ENCODE measurements at places on chromosomes 7 and 10.

DNA sequence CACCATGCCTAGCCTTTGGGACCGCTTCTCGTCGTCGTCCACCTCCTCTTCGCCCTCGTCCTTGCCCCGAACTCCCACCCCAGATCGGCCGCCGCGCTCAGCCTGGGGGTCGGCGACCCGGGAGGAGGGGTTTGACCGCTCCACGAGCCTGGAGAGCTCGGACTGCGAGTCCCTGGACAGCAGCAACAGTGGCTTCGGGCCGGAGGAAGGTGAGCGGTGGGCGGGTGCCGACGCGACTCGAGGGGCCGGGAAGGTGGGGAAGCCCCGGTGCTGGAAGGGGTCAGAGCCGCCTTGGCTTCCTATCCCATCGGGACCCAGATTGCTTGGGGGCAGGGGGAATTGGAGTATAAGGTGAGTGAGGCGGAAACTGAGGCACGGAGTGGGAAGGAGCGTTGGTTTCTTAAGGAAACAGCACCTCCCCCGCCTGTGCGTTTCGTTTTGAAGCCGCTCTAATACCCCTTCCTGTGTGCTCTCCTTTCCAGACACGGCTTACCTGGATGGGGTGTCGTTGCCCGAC is 547 bp downstream of the DDIT4 start:
- DNase-seq: no peak

GRCh38 chr7:5396999-5397663 is 26.5 kb downstream of the TNRC18 start:
- DNase-seq: peak; percentile 64

- DNase-seq: no peak
These were observed 224.3 kb downstream of the SFMBT2 start for GRCh38 chr10:7186387-7187018.

DNA sequence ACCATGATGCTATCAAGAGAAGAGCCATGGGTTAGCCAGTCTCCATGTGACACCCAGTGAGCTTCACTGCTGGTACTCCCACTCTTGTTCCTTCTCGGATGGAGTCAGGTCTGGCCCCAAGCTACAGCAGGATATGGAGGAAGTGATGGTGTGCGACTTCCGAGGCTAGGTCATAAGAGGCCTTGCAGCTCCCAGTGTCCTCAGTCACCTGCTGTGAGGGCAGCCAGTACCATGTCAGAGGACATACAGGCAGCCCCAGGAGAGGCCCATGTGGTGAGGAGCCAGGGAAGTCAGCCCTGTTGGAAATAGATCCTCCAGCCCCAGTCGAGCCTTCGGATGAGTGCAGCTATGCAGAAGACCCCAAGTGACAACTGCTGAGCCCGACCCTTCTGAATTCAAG is 237.0 kb downstream of the EBF3 start:
- no peak for DNase-seq

DNA sequence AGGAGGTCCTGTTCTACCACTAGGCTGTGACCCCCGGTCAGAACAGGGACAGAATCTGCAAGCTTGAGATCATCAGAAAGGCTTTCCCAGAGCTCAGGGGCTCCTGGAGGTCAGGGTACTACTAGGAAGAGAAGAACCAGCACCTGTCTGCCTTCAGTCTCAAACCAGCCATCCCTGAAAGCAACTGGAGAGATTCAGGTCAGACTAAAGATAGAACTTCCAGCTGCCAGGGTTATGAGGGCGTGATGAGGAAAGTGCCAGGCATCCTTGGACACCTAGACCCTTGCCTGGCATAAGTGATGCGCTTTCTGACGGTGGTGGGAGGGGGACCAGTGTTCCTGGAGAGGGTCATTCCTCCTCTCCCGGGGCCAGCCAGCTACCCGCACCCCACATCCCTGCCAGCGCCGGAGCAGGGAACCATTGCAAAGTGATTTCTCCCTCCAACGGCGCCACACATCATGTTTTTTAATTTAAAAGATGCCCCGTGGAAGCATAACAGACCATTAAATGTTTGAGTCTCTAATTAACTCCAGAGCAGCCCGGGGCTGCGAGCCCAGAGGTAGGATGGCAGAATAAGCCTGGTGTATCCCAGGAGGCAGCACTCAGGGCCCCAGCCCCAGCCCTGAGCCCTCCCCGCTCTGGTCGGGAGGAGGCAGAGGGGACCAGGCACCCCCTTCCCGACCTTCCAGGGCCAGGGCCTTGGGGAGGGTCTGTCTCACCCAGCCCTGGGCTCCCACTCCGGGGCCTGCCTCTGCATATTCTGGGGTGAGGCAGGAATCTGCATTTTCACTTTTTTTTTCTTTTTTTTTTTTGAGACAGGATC is 64.0 kb downstream of the ELFN1 start:
- no peak for DNase-seq

GRCh38 chr7:65840446-65840845 is 32.4 kb upstream of the VKORC1L1 start:
- DNase-seq: no peak

- DNase-seq: no peak
These were observed 5.8 kb downstream of the IDE start for GRCh38 chr10:92567952-92568600.

- DNase-seq: no peak
These were observed 212.6 kb upstream of the HABP2 start for GRCh38 chr10:113340282-113340681.

GRCh38 chr7:151809146-151809863 is 67.6 kb downstream of the PRKAG2 start:
- no peak for DNase-seq

DNA sequence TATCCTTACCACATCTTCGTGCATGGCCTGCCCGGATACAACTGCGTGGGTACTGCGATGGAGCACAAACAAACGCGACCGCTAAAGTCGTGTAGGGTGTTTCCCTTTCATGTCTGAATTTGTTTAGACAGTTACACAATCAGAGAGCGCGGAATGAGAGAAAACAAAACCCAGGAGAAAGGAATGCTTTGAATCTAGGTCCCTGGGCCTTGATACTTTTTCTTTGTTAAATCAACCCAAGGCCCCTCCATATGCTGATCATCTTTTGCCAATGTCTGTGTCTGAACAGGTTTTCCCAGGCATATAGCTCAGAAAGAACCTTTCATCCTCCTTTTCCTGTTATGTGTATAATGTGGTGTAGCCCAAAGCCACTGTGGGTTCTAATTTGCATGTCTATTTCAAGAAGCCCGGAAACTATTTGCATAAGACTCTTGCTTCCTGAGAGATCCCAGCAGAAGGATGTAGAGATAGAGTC is 145.8 kb downstream of the FRMD4A start:
- DNase-seq: no peak

DNA sequence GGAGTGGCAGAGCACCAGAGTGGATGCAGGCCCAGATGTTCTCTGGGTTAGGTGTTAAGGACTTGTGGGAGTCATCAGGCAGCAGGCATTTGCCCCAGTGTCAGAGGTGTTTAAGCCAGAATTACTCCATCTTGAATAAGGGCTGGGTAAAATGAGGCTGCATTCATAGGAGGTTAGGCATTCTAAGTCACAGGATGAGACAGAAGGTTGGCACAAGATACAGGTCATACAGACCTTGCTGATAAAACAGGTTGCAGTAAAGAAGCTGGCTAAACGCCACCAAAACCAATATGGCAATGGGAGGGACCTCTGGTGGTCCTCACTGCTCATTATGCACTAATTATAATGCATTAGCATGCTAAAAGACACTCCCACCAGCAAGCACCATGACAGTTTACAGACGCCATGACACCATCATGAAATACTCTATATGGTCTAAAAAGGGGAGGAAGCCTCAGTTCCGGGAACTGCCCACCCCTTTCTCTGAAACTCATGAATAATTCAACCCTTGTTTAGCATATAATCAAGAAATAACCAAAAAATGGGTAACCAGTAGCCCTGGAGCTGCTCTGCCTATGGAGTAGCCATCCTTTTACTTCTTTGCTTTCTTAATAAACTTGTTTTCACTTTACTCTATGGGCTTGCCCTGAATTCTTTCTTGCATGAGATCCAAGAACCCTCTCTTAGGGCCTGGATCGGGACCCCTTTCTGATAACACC is 882 bp upstream of the LRRC61 start:
- peak; percentile 57 for DNase-seq

DNA sequence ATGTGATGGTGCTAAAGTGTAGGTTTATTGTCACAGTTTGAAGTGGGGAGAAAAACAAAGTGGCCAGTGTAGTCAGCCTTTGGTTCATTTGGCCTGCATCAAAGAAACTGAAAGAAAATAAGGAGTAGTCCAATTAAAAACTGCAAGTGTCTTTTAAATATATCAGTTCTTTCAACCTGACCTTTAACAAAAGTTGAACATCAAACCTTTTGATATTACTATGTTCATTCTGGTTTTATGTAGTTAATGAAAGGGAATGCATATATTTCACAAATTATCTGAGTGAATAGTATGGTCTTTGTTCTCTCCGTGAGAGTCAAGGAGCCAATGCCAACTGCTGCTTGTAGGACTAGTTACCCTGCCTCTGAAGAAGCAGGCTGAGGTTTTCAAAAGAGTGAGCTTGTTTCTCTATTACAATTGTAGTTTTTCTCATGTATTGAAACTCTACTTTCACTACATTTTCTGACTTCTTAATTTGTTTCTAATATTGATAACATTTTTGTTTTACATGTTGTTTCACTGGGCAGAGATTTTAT is 1160.8 kb upstream of the LRRTM3 start:
- no peak for DNase-seq

DNA sequence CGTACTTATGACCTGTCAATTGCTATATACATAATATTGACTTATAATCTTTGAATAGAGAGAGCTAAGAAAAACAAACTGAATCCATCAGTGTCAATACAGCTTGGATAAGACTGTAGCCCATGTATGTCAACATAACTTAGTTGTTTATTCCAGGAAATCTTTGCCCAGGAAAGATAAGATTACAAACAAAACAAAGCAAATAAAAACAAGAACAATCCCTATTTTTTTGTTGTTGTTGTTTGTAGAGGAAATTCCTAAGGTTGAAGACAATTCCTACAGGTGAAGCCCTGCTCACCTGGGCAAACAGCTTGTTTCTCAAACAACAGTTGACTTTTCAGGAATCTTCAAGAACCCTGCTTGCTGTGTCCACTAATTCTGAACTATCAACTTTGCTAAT is 76.0 kb downstream of the HYCC1 start:
- no peak for DNase-seq

DNA sequence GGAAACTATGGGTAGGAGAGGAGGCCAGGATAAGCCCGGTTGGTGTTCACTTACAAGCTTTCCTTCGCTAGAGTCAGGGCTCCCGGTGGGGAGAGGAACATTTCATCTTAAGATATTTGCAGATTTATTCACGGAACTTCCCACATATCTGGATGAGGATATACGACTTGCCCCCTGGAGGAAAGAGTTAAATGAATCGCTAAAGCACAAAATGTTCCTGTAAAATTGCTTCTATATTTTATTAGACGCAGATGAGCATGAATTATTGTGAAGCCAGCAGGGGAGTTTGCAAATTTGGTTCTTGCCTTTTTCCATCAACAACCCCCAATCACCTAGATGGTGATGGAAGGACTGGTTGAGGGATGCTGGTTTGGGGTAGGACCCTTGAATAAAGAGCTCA is 47.9 kb upstream of the BAIAP2L1 start:
- no peak for DNase-seq

GRCh38 chr7:127477295-127478023 is 85.0 kb upstream of the ZNF800 start:
- no peak for DNase-seq

DNA sequence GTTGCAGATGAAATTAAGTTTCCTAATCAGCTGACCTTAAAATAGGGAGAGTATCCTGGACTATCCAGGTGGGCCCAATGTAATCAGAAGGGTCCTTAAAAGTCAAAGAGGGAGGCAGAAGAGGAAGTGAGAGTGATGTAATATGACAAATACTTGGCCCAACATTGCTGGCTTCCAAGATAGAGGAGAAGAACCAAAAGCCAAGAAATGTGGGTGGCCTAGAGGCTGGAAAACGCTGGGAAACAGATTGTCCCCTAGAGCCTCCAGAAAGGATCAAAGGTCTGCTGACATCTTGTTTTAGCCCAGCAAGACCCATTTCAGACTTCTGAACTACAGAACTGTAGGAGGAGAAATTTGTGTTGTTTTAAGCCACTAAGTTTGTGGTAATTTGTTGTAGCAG is 79.7 kb upstream of the NOBOX start:
- no peak for DNase-seq

DNA sequence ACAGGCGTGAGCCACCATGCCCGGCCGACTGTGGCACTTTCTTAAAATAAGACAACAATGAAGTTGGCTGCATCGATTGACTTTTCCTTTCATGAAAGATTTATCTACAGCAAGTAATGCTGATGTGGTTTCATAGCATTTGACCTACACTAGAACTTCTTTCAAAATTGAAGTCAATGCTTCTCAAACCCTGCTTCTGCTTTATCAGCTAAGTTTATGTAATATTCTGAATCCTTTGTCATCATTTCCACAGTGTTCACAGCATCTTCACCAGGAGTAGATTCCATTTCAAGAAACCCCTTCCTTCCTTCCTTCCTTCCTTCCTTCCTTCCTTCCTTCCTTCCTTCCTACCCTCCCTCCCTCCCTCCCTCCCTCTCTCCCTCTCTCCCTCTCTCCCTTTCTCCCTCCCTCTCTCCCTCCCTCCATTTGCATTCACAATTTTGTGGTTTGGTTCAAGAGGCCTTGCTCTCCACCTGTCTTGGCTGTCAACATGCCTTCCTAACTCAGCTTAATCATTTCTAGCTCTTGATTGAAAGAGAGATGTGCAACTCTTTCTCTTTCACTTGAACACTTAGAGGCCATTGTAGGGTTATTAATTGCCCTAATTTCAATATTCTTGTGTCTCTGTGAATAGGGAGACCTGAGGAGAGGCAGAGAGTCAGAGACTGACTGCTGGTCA is 52.1 kb downstream of the HDAC9 start:
- no peak for DNase-seq

DNA sequence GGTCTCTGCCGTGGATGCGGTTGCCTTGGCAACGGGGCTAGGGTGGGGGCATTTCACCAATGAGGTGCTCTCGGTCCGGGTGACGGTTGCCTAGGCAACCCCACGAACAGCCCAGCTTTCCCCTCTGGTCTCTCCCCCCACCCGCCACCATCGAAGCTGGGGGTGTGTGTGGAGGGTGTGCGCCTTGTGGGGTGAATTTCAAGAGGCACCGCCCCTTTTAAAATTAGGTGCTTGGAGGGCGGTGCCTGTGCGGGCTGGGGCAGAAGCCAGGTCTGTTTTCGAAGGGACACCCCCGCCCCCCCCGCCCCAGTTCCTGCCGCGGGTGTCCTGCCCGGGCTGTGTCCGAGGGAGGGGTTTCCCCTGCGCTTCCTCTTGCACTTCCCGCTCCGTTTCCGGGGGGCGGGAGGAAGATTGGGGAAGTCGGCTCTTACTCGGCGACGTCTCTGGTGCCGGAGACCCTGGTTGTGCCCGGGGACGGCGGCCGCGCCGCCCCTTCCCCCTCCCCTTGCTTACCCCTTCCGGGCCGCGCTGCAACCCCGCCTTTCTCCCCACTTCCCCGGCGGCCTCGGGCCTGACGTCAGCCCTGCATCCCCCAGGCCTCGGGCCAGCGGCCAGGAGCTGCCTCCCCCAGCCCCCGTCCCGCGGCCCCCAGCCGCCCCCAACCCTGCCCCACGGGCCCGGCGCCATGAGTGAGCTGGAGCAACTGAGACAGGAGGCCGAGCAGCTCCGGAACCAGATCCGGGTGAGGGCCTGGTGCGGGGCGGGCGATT is 2.2 kb downstream of the GNB2 start:
- peak; percentile 81 for DNase-seq

- DNase-seq: no peak
These were observed 4.2 kb downstream of the RARRES2 start for GRCh38 chr7:150337179-150337578.
